Right renal pelvis (tissue), 4 donors: ENCODE measurements at places on chromosomes 16 and 17. TPM values are rescaled to one million over a fixed set of nuclear protein-coding genes. Genes with fewer than 3 reads are reported as not detected.

Gene HSD17B2
- 15.6 TPM for polyA plus RNA-seq

Gene C16orf89
- polyA plus RNA-seq: 7.2 TPM

Gene EPX
- 0.50 TPM for polyA plus RNA-seq

Gene CCL18
- not detected for polyA plus RNA-seq

Gene EVPLL
- polyA plus RNA-seq: 0.37 TPM

GRCh38 chr17:57160624-57161023 lies 75.6 kb downstream of the AKAP1 start:
- DNase-seq: no peak

GRCh38 chr17:30956764-30957374 lies 14.0 kb upstream of the RNF135 start:
- no peak for DNase-seq

GRCh38 chr17:33875973-33876372 lies 379.1 kb upstream of the CCL2 start:
- no peak for DNase-seq

GRCh38 chr17:82400206-82400605 lies 17.9 kb upstream of the HEXD start:
- no peak for DNase-seq

DNA sequence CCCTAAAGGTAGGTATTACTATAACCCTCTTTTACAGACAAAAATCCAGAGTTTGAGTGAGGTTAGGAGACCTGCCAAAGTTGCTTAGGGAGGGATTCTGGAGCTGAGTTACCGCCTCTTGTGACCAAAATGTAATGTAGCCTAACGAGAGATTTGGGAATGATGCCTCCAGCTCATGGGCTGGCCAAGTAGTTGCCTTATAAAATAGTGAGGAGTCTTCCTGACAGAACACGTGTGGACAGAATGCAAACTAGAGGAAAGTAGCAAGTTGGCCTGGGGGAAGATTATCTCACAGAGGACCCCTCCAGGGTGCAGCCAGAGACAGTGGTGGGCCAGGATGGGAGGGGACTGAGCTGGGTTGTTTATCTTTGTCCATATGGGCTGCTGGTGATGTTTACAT lies 543.7 kb upstream of the CDH11 start:
- DNase-seq: no peak

DNA sequence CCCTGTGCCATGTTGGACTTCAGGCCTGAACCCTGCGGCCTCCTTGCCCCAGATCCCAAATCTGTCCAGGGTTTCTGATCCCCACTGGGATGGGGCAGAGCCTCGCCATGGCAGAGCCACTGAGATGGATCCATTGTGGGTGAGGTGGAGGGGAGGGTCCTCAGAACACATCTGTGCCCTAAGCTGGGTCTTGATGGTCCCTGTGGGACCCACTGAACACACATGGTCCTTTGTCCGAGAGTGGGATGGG lies 38.0 kb upstream of the KSR1 start:
- DNase-seq: no peak

- peak; percentile 58 for DNase-seq
Observed at GRCh38 chr16:6193718-6194117, 1096.1 kb upstream of the EEF2KMT start.

DNA sequence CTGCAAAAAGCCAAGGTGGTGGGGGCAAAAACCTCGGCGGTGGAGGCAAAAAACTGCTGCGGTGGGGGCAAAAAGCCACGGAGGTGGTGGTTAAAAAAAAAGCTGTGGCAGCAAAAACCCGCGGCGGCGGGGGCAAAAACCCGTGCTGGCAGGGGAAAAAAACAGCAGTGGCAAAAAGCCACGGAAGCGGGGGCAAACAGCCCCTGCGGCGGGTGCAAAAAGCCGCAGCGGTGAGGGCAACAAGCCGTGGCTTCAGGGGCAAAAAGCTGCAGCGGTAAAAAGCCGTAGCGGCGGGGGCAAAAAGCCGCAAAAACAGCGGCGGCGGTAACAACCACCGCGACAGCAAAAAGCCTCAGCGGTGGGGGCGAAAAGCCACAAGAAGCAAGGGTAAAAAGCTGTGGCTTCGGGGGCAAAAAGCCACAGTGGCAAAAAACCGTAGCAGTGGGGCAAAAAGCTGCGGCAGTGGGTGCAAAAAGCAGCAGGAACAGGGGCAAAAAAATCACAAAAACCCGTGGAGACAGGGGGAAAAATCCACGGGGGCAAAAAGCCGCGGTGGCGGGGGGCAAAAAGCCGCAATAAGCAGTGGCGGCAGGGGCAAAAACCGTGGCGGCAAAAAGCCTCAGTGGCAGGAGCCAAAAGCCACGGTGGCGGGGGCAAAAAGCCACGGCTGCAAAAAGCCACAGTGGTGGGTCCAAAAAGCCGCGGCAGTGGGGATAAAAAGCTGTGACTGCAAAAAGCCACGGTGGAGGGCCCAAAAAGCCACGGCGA lies 193.7 kb downstream of the SHCBP1 start:
- DNase-seq: no peak

DNA sequence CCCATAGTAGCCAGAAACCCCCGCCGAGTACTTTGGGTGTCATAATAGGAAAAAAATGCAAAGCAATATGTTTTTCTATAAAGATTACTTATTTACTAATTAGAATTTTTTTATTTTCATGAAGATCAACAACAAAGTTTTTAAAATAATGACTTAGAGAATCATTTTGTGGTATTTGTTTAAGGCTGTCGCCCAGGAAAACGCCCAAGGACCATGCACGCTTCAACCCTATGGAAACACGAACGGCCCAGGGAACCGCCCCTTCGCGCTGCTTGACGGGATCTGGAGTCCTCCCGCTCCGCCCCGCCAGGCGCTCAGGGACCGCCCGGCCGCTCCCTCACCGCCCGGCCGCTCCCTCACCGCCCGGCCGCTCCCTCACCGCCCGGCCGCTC lies 408 bp upstream of the KPNA2 start:
- DNase-seq: peak; percentile 89

DNA sequence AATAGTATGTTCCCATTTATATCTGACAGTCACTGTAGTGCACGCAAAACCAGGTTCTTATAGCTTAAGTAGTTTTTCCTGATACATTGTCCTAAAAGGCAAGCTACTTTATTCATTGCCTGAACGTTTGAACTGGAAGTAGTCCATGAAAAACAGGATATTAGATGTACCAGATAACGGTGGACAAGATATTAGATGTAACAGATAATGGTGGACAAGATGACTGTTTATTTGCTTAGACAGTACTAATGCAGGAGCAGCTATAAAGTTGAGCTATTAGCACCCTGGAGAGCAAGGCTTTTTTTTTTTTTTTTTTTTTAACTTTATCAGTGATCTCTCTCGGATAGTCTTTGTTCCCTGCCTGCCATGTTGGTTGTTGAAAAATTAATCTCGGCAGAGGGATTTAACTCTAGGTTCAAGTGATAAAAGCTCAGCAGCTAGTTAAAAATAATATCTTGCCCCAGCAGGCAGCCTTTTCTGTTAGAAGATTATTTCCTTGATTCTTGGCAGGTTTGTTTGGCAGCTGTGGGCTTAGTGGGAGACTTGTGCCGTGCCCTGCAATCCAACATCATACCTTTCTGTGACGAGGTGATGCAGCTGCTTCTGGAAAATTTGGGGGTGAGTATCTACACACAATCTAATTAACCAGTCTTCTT lies 17.3 kb upstream of the TBKBP1 start:
- DNase-seq: no peak

DNA sequence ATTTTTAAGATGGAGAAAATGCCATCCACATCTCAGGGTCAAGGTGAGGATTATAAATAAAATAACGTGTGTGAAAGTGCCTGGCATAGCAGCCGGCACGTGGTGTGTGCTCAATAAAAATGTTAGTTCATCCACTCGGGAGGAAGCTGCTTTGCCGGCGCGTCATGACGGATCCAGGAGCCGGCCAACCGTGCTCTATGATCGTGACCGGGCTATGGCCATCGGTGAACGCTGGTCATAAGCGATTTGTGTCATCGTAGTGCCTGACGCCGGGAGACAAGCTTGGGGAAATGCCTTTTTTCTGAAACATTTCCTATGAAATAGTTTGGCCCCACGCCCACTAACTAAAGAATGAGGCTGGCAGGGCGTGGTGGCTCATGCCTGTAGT lies 74.0 kb downstream of the CMC2 start:
- no peak for DNase-seq

- DNase-seq: no peak
Observed at GRCh38 chr16:87316450-87316922, 706 bp downstream of the C16orf95 start.
